Stimulated activated CD8-positive, alpha-beta memory T cell treated with anti-CD3 and anti-CD28 coated beads, Interleukin-15, amount 100 ng/mL, for 4 hours (primary cell): ENCODE measurements at places on chromosomes 12 and 14.
A peak's percentile ranks its signal among the peaks of the same experiment; 100 is the strongest.

DNA sequence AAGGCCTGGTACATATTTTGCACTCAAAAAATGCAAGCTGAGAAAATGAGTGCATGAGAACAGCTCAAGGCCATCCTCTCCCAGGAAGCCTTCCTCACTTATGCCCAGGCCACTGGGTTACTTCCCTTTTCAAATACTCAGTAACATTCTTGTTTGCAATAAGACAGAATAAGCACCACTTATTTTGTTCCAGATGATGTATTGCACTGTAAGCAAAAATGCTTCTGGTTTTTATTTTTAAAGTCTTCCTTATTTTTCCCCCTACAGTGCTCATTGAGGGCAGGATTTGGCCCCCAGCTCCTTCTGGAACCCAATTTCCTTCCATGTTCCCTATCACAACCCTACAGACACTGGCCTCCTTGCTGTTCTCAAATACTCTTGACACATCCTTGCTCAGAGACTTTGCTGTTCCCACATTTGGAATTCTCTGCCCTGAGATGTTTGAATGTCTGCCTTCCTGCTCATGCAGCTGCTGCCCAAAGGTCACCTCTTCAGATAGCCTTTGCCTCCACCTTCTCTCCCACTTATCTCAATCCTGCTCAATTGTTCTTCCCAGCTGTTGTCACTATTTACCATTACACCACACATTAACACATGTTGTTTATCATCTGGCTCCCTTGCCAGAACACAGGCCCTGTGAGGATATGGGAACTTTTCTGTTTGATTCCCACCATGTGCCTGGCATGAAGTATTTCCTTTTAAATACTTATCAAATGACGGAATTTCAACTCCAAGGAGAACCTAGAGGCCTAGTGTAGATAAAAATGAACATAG is 49.9 kb downstream of the IFNG start:
- DNase-seq: no peak

- no peak for DNase-seq
Observed at GRCh38 chr12:76880519-76881023, 1.8 kb upstream of the CSRP2 start.

DNA sequence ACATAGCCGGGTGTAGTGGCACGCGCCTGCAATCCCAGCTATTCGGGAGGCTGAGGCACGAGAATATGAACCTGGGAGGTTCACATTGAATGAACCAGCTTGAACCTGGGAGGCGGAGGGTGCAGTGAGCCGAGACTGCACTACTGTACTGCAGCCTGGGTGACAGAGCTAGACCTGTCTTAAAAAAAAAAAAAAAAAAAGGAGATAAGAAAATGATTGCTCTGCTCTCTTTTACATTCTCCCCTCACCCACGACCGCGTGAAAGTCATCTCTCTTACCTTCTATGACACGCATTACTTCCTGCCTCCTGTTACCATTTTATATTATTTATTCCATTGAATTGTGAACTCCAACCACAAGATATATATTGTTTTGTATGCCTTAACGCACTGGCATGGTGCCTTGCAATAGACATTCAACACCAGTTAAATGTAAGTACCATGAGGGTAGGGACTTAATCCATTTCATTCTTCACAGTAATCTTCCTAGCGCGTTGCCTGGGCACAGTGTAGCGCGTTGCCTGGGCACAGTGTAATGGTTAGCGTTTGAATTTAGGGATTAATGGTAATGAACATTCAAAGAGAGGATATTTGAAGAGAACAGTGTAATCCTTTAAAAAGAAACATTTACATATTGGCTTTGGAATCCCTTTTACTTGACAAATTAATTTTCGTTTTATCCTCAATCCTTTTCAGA is 2.7 kb downstream of the RAP1B start:
- no peak for DNase-seq

- no peak for DNase-seq
Observed at GRCh38 chr12:2161473-2161872, 108.7 kb downstream of the CACNA1C start.

GRCh38 chr12:132373901-132374611 is 44.7 kb upstream of the GALNT9 start:
- no peak for DNase-seq

- no peak for DNase-seq
Observed at GRCh38 chr12:91846466-91847055, 299.1 kb downstream of the BTG1 start.

- DNase-seq: no peak
Observed at GRCh38 chr12:22231836-22232235, 102.7 kb downstream of the ST8SIA1 start.

- DNase-seq: no peak
Observed at GRCh38 chr12:4445156-4446101, at the start of gene FGF6. Gene FGF6 (minus strand): TSS chr12:4445815. CDS start chr12:4445570, 245 bp downstream.

- no peak for DNase-seq
Observed at GRCh38 chr14:85198001-85198400, 331.9 kb upstream of the FLRT2 start.

- no peak for DNase-seq
Observed at GRCh38 chr12:64890873-64891468, 66.5 kb downstream of the TBC1D30 start.

- DNase-seq: no peak
Observed at GRCh38 chr12:12024911-12025682, 45.6 kb upstream of the BCL2L14 start.

GRCh38 chr12:106387848-106388377 is 30.4 kb downstream of the POLR3B start:
- DNase-seq: no peak

DNA sequence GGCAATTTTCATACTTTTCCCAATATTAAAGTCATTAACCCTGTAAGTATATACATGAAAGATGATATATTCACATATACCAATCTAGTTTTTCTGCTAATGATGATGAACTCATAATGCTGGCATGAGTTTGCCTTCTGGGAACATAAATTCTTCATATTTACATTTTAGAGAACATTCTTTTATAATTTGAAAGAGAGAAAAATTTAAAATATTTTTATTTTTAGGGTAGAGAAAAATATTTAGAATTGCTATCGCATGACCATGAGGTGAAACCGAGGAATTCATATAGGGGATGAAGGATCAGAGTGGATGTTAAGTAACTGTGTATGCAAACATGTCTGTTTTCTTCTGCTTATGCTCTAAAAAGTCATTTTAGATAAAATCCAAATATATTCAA is 825.3 kb upstream of the FLRT2 start:
- DNase-seq: no peak

DNA sequence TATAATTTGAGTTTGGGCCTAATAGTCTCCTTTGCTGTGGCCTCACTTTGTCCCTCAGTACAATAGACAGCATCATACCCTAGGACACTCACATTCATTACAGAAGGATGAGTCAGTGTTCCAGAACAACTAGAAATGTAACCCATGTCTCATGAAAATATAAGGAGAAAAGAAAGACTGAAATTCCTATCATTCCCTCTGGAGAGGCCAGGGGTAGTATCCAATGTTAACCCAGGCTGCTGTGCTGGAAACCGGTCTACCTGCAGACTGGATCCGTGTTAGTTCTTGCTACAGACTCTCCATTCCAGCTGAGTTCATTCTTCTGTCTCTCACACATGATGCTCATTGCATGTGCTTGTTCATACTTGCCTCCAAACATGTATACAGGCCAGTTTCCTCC is 75.8 kb upstream of the HOXC13 start:
- DNase-seq: no peak

- no peak for DNase-seq
Observed at GRCh38 chr12:2648406-2648805, 146.4 kb upstream of the FKBP4 start.

DNA sequence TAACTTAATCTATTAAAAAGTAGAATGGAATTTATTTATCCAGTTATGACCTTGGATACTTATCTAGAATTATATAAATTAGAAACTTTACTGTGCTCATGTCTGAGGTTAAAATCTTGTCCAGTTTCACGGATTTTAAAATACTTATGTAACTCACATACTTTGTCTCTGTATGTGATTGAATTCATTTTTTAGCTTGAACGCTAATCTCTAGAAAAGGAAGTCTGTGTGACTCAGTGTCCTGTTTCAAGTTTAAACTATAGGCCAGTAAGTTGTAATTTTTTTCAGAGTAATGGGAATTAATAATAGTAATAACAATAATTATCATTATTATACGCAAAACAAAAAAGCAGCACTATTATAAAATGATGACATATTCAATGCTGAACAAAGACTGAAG is 168.6 kb downstream of the CPNE8 start:
- no peak for DNase-seq

GRCh38 chr14:73467377-73467776 is 9.0 kb upstream of the NUMB start:
- DNase-seq: peak; percentile 40
